T-cell (primary cell): ENCODE measurements at places on chromosomes 5 and 9.

DNA sequence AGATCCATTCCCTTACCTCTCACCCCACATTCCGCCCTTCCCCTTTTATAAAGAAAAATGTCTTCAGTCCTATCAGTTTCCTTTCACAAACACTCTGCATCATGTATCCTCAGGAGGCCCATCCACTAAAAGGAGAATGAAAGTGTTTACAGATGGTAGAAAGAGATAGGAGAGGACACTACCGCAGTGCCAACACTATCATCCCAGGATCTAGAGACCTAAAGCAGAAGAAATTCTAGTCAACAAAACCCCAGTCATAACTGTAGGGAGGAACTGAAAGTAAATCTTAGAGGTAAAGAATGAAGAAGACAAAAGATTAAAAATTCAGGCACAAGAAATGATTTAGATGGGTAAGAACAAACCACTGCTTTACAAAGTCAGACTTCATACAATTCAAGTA lies 114.1 kb downstream of the MLLT3 start:
- H3K4me1 ChIP-seq, result peaks cover 31% of the 10 kb centered on the region
- no peak overlapping the region for H3K27ac ChIP-seq
- H3K27me3 ChIP-seq, result no peaks in the 10 kb centered on the region
- no peak overlapping the region for H3K4me3 ChIP-seq
- DNase-seq, result no peak

DNA sequence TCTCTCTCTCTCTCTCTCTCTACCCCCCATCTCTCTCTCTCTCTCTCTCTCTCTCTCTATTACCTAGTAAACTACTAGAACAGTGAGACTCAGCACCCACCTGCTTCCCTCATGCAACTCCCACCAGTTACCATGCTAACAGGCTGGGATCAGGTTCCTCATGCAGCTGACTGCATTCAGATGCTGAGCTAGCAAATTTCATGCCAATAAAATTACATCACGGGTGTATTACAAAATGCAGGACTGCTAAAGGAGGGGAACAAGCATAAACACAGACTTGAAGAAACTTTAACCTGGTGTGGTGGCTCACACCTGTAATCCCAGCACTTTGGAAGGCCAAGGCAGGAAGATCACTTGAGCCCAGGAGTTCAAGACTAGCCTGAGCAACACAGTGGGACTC lies 76.0 kb downstream of the CEMIP2 start:
- H3K4me3 ChIP-seq, result no peak overlapping the region
- H3K4me1 ChIP-seq, result no peaks in the 10 kb centered on the region
- peaks cover 8% of the 10 kb centered on the region for H3K36me3 ChIP-seq
- no peaks in the 10 kb centered on the region for H3K27me3 ChIP-seq
- no peak for DNase-seq

DNA sequence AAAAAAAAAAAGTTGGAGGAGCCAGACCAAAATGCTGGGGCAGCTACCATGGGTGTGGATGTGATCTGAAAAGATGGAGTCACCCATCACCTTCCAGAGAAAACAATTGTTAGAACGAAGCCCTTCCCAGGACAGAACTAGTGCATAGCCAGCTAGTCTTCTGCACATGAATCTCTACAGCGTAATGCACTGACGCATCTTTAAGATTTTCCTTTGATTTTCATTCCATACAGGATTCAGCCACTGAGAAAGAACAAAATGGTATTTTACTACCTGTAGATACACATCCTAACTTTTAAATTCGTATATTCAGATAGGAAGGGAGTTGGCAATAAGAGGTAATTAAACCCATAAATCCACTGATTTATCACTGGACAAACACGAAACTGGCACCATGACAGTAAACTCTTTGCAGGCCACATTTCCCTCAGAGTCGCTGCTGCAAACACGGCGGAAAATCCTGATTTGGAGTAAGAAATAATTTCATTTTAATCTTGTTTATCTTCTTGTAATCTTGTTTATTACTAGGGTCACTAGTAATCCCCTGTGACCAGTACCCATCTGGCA lies 206.6 kb downstream of the SPOCK1 start:
- peaks cover 2% of the 10 kb centered on the region for H3K27me3 ChIP-seq
- no peaks in the 10 kb centered on the region for H3K36me3 ChIP-seq
- H3K4me3 ChIP-seq, result no peak overlapping the region

GRCh38 chr5:144135113-144135762 lies 35.2 kb downstream of the YIPF5 start:
- H3K27me3 ChIP-seq, result no peaks in the 10 kb centered on the region
- no peaks in the 10 kb centered on the region for H3K4me1 ChIP-seq
- H3K27ac ChIP-seq, result no peak overlapping the region
- H3K4me3 ChIP-seq, result no peak overlapping the region
- no peaks in the 10 kb centered on the region for H3K36me3 ChIP-seq
- DNase-seq, result no peak

GRCh38 chr9:95286151-95286550 lies 31.4 kb downstream of the FANCC start:
- no peaks in the 10 kb centered on the region for H3K36me3 ChIP-seq
- no peaks in the 10 kb centered on the region for H3K27me3 ChIP-seq
- DNase-seq, result no peak

GRCh38 chr5:77419644-77420582 lies 72.2 kb downstream of the WDR41 start:
- no peak for DNase-seq
- no peak overlapping the region for H3K27ac ChIP-seq
- no peaks in the 10 kb centered on the region for H3K4me1 ChIP-seq
- no peaks in the 10 kb centered on the region for H3K36me3 ChIP-seq

- H3K27me3 ChIP-seq, result no peaks in the 10 kb centered on the region
- H3K4me1 ChIP-seq, result no peaks in the 10 kb centered on the region
- no peak for DNase-seq
- no peak overlapping the region for H3K27ac ChIP-seq
These were observed 479.9 kb downstream of the KDM4C start for GRCh38 chr9:7237473-7238246.

GRCh38 chr9:20373263-20373662 lies 249.0 kb downstream of the MLLT3 start:
- no peak for DNase-seq
- no peak overlapping the region for H3K4me3 ChIP-seq
- no peaks in the 10 kb centered on the region for H3K36me3 ChIP-seq
- peaks cover 39% of the 10 kb centered on the region for H3K4me1 ChIP-seq

- no peak for DNase-seq
- H3K27ac ChIP-seq, result no peak overlapping the region
- H3K27me3 ChIP-seq, result no peaks in the 10 kb centered on the region
- peaks cover 17% of the 10 kb centered on the region for H3K36me3 ChIP-seq
These were observed 44.2 kb downstream of the PSMB7 start for GRCh38 chr9:124370896-124371582.

DNA sequence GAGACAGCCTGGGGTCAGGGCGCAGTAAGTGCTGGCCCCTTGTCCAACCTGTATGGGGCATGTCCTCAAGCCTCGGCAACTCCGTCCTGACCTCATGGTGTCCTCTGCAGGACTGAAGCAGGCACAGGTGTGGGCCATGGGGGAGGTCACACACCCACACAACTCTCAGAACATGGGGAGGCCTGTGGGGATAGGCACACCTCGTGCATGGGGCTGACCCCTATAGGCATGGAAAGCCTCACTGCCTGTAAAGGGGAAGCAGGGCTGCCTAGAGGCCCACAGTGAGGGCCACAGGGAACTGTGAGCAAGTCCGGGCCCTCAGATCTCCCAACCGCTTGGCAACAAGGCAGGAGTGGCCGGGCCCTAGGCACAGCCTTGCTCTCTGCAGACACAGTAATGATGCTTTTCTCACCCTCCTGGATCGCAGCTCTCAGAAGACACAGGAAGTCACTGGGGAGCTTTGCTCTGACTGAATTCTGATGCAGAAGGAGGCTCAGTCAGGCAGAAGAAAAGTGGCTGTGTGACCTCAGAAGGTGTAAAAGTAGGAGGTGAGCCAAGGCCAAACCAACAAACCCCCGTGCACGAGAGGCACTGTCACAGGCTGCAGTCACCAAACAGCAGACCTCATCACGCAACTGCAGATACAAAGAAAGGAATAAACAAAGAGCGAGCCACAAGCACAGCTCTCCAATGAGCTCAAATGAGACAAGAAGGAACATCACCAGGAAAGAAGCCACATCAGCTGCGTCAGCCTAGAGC lies 5.4 kb downstream of the IPPK start:
- no peaks in the 10 kb centered on the region for H3K27me3 ChIP-seq
- H3K4me1 ChIP-seq, result peaks cover 44% of the 10 kb centered on the region
- peak; percentile 51 for DNase-seq
- H3K4me3 ChIP-seq, result no peak overlapping the region
- H3K36me3 ChIP-seq, result no peaks in the 10 kb centered on the region
- H3K27ac ChIP-seq, result peak overlapping the region; percentile 60

DNA sequence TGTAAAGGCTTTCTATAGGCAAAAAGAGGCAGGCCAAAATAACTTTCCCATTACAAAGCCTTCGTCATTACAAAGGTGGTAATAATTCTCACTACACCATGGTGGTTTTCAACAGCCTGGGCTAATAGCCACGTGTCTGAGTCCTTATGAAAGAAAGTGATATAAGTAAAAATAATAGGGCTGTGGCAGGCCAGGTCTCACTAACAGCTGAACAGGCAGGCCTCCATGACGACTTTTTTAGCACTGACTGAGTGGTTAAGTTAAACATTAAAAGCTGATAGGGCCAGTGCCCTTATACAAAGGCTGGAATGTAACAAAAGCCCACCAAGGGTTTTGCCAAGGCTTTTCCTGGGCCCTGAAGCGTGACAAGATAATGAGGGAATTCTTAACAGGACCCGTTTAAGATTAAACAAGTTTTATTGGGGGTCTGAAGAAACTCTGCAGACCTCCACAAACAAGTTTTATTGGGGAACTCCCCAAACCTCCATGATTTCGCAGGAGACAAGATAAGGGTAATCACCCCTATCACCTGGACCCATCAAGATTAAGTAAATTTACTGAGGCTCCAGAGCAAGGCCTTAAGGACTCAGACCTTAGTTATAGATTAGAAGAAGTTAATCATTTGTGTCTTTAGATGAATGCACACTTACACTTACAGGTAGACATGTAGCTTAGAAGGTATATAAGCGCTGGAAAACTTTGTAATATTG lies 412.9 kb downstream of the CHSY3 start:
- H3K4me1 ChIP-seq, result no peaks in the 10 kb centered on the region
- no peaks in the 10 kb centered on the region for H3K27me3 ChIP-seq
- no peaks in the 10 kb centered on the region for H3K36me3 ChIP-seq
- H3K27ac ChIP-seq, result no peak overlapping the region
- DNase-seq, result no peak

GRCh38 chr5:153907170-153907775 lies 131.4 kb downstream of the FAM114A2 start:
- no peaks in the 10 kb centered on the region for H3K36me3 ChIP-seq
- no peaks in the 10 kb centered on the region for H3K4me1 ChIP-seq
- no peak for DNase-seq
- no peak overlapping the region for H3K27ac ChIP-seq

DNA sequence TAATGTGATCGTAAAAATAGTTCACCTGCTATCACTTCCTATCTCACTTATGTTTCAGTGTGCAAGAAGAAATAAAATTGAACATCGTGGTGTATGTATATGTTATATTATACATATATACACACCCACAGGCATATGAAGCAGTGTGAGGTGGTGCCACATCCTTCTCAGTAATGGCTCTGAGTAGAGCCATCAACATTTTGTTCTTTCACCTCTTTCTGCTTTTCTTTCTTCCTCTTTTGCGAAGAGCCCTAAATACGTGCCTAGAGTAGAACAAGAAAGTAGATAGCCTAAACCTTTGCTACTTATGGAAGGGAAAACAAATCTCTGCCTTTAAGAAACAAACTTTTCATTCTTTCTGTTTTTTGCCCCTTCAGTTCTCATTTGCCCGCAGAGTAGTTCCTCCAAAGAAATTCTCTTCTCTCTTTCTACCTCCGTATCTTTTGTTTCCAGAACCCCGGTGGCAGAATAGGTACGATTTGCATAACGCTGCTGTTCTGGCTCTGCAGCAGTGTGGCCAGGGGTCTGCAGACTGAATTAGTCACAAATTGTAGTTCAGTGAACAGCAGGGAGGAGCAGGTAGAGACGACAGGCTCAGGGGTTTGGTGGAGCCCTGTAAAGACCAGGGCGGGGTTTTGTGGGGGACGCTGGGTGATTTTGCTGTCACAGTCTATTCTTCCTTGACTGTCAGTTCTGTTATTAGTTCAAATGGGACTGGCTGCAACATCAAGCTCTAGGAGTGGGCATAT lies 40.5 kb upstream of the PJA2 start:
- H3K27me3 ChIP-seq, result peaks cover 4% of the 10 kb centered on the region
- no peak for DNase-seq
- H3K4me3 ChIP-seq, result no peak overlapping the region
- H3K36me3 ChIP-seq, result no peaks in the 10 kb centered on the region
- no peak overlapping the region for H3K27ac ChIP-seq

- H3K36me3 ChIP-seq, result no peaks in the 10 kb centered on the region
- H3K27me3 ChIP-seq, result no peaks in the 10 kb centered on the region
- H3K4me1 ChIP-seq, result no peaks in the 10 kb centered on the region
These were observed 737.4 kb upstream of the GRAMD2B start for GRCh38 chr5:125685771-125686170.

- H3K27ac ChIP-seq, result no peak overlapping the region
- DNase-seq, result no peak
- H3K4me3 ChIP-seq, result no peak overlapping the region
- H3K4me1 ChIP-seq, result no peaks in the 10 kb centered on the region
These were observed 209.0 kb downstream of the ALDH1A1 start for GRCh38 chr9:72743836-72744235.

- no peak for DNase-seq
- no peaks in the 10 kb centered on the region for H3K27me3 ChIP-seq
- H3K36me3 ChIP-seq, result no peaks in the 10 kb centered on the region
- H3K27ac ChIP-seq, result no peak overlapping the region
These were observed 216.8 kb upstream of the PIK3R1 start for GRCh38 chr5:67998709-67999261.

DNA sequence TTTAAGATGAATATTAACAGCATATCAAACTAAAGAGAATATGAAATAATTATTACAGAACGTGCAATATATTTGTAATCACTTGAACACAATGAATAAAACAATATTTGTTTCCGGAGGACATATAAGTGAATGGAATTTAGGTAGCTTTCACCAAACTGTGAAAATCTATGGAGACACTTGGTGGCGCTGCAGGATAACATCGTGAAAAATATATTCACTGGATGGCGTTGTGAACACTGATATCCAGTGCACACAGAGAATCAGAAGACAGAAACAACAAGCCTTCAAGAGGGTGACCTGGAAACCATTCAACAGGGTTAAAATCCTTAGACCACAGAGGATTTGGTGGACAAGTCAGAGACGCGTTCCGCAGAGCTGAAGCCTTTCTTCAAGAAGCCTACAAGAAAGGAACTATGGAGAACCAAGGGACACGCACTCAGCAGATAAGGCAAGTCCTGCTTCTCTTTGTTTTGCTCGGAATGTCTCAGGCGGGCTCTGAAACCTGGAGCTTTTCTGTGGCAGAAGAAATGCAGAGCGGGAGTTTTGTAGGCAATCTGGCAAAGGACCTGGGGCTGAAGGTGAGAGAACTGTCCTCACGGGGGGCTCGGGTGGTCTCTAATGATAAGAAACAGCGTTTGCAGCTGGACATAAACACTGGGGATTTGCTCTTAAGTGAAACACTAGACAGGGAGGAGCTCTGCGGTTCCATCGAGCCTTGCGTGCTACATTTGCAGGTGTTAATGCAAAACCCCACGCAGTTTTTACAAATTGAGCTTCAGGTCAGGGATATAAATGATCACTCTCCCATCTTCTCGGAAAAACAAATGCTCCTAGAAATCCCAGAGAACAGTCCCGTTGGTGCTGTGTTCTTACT lies at the start of gene PCDHB11:
Gene PCDHB11, plus strand, starts transcription at position 269 of the 877 bp plus-strand sequence. Its CDS starts 148 bp downstream, at position 417.
- no peaks in the 10 kb centered on the region for H3K4me1 ChIP-seq
- no peak for DNase-seq

GRCh38 chr5:6492934-6493333 lies 44.3 kb downstream of the UBE2QL1 start:
- no peak for DNase-seq
- no peaks in the 10 kb centered on the region for H3K36me3 ChIP-seq
- H3K4me1 ChIP-seq, result no peaks in the 10 kb centered on the region
- H3K27ac ChIP-seq, result no peak overlapping the region

- H3K27ac ChIP-seq, result no peak overlapping the region
- no peaks in the 10 kb centered on the region for H3K27me3 ChIP-seq
These were observed 35.1 kb downstream of the LPAR1 start for GRCh38 chr9:111003182-111003581.
